Stimulated activated CD4-positive, alpha-beta T cell treated with anti-CD3 and anti-CD28 coated beads, Interleukin-4, amount 100 ng/mL, for 1 hour (primary cell): ENCODE measurements at places on chromosomes 6 and 20.

GRCh38 chr6:26550250-26550993, 12.3 kb downstream of the HMGN4 start:
- peak; percentile 60 for DNase-seq

DNA sequence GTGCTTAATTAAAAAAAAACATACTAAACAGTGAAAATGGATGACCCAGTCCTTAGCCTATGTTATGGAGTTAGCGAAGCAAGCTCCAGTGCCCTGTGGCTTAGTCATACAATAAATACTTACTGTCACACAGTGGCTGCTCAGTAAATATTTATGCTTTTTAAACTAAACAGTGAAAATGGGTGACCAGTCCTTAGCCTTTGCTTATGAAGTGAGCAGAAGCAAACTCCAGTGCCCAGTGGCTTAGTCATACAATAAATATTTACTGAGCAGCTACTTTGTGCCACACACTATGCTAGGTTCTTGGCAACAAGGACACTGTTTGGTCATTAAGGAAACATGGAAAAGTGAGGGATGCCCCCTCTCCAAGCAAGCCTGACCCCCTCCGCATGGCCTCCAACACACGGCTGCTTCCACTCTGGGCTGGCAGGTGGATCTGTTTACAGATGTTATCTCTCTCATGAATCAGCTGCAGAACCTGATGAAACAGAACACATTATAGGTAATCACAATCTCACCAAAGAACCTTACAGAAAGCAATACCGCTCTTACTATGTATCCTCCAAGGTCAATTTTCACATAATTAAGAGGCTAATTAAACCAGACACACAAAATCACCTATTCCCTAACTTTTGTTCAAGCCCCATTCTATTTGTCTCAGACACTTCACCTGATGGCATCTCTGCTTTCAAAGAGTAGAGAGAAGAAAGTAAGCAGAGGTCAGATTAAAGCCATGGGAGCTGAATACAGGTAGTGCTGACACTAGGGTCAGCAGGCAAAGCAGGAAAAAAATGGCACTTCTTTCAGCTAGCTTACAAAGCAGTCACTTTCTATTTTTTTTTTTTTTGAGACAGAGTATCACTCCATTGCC, 27.3 kb downstream of the CDK5RAP1 start:
- DNase-seq = no peak

- DNase-seq = no peak
These were observed 136.4 kb upstream of the PLCB4 start for GRCh38 chr20:8932192-8933165.

DNA sequence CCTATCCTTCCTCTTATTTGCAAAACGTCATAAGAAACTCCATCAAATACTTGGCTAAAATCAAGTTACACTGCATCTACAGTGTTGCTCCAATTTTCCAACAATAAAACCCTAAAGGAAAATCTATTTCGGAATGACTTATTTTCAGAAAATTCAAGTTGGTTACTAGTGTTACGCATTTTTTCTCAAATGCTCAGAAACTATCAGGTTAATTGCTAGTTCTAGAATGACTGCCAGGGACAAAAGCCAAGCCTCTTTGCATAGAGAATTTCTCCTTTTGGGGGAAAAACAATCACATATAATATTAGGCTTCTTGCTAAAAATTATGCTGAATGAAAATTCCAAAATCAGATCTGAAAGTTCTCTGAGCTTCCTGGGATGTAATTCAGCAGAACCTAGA, 210.2 kb downstream of the BTBD9 start:
- DNase-seq = no peak

DNA sequence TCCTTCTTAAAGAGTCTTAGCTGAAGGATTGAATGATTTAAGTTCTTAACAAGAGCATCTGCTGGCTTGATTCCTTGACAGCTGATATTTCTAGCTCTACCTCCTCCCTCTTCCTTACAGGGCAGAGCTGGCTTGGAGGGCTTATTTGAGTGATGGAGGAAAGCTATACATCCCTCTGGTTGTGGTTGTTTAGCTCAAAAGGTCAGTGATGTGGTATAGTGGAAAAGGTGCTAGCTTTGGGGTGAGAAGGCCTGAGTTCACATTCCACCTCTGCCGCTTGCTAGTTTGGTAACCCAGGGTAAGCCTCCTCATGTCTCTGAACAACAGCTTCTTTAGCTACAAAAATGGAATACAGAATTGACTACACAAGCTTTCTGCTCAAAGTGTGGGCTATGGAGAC, 8.3 kb downstream of the CHMP4B start:
- DNase-seq = no peak
